HCT116 (cell line): ENCODE measurements at places on chromosomes 1 and 21. TPM values are rescaled to one million over a fixed set of nuclear protein-coding genes. Genes with fewer than 3 reads are reported as not detected.

- DNase-seq = peak; percentile 91
- no peaks in the 10 kb centered on the region for H3K27me3 ChIP-seq
- no peak overlapping the region for H3K4me3 ChIP-seq
Observed at GRCh38 chr1:8189931-8190483, 127.9 kb upstream of the SLC45A1 start.

DNA sequence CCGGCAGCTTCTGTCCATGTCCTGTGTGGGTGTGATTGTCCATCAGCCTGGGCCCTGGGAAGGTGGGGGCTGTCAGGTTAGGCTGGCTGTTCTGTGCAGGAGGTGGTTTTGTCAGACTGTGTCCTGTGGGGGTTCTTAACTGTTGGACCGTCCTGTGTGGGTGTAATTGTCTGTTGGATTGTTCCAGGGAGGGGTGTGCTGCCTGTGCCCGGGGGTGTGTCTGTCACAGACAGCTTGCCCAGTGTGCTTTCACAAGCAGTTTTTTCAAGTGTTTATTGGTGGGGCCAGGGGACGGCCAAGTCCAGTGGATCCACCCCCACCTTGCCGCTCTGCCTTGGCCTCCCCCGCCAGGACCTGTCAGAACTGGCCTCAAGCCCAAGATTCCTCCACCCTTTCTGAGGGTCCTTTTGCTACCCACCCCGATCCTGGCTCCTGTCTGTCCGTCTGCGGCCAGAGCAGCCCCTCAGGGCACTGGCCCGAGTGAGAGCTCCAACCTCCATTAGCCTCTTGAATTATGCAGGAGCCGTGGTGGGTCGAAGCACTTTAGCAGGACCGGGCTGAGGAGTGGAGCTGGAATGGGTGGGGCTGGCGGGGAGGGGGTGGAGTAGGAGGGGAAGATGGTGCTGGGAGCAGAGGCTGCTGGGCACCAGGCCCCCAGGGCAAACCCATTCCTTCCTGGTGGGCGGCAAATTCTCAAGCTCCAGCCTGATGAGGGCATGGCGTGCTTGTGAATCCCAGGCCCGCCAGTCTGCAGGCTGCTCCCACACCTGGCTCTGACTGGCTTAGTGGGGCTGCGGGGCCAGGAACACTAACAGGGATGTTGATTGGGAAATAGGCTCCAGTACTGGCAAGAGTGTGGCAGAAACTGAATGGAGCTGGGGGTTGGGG, 47.2 kb downstream of the PTPRF start:
- no peak overlapping the region for H3K27ac ChIP-seq
- peaks cover 30% of the 10 kb centered on the region for H3K4me1 ChIP-seq
- no peak overlapping the region for H3K4me3 ChIP-seq
- H3K27me3 ChIP-seq = no peaks in the 10 kb centered on the region

DNA sequence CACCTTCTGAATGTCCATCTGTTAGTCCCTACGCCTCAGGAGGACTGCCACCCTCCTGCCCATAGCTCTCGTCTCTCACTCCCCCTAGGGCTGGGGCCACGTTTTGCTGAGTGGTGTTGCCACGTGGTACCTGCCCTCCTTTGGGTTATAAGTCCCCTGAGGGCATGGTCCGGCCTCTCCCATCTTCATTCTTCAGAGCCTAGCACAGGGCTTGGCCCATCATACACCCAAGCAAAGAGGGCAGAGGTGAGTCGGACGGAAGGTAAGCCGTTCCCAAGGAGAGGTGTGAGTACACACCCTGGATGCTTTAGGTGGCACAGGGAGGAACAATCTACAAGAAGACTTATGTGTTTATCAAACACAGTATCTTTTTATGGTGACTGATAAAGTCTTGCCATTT, 10.9 kb downstream of the PADI2 start:
- H3K4me1 ChIP-seq = no peaks in the 10 kb centered on the region
- no peak overlapping the region for H3K4me3 ChIP-seq
- no peaks in the 10 kb centered on the region for H3K36me3 ChIP-seq

DNA sequence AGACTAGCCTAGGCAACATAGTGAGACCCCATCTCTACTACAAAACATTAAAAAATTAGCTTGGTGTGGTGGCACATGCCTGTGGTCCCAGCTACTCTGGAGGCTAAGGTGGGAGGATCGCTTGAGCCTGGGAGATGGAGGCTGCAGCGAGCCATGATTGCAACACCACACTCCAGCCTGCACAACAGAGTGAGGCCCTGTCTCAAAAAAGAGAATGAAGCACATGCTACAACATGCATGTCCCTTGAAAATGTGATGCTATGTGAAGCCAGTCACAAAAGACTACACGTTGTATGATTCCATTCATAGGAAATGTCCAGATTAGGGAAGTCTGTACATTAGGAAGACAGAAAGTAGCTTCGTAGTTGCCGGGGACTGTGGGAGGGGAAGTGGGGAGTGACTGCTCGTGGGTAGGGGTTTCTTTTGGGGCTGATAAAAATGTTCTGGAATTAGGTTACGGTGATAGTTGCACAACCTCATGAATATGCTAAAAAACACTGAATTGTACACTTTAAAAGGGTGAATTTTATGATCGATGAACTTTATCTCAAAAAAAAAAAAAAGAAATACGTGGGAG, 202.1 kb downstream of the KAZN start:
- H3K27me3 ChIP-seq = no peaks in the 10 kb centered on the region
- no peak overlapping the region for H3K4me3 ChIP-seq
- no peak overlapping the region for H3K27ac ChIP-seq

DNA sequence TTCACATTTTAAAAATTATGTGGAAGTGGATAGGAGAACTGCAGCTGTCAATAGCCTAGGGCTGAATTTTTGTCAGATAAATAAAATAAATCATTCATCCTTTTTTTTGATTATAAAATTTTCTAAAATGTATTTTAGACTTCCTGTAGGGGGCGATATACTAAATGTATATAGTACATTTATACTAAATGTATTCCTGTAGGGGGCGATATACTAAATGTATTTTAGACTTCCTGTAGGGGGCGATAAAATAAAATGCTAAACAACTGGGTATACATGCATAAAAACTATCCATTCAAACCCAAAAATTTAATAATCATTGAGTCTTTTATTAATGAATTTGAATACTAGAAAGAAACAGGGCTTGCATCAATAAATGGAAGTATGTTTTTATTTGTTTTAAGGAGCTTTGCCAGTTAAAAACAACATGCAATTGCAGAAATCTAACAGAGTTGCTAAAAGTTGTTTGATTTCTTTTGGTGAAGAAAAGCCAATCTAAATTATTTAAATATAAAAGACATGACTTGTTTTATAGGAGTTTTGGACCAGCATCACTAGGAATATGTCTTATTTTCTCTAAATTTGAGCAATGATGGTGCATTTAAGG, 31.4 kb downstream of the CLCA1 start:
- H3K4me3 ChIP-seq = no peak overlapping the region
- no peaks in the 10 kb centered on the region for H3K27me3 ChIP-seq
- no peak overlapping the region for H3K27ac ChIP-seq
- peak; percentile 18 for DNase-seq

GRCh38 chr1:17594690-17595601, 55.4 kb downstream of the ARHGEF10L start:
- H3K27ac ChIP-seq = no peak overlapping the region
- no peak overlapping the region for H3K4me3 ChIP-seq
- no peaks in the 10 kb centered on the region for H3K27me3 ChIP-seq
- H3K36me3 ChIP-seq = no peaks in the 10 kb centered on the region; the same call in 1 of the 2 replicates

DNA sequence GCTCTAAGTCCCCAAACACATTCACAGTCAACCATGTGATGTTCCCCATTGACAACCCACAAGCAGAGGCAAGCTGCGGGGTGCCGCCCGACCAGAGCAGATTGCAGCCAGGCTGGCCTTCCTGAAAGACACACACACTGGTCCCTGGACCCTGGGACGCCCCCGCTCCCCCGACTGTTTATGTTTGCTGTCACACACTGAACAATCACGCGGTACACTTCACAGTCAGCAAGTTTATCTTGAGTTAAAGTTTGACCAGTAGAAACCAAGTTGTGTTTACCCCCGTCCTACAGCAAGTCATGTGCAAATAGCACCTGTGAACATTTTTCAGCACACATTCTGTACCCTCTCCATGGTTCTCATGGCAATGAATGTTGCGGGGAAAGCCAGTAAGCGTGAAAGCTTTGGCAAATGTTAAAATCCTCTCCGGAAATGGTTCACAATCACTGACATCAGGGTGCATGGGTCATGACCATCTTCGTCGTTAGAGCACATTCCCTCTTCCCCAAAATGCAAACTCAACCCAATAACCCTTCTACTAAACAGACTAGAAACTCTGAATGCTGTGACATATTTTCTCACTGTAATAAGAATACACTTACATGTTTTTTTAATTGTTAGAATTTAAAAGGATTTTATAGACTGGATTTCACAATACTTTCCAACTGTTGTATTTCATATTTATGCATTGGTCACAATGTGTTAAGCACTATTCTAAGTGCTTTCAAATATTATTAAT, 33.3 kb upstream of the IRF2BP2 start:
- H3K36me3 ChIP-seq = no peaks in the 10 kb centered on the region
- H3K27ac ChIP-seq = no peak overlapping the region
- no peak for DNase-seq
- H3K27me3 ChIP-seq = no peaks in the 10 kb centered on the region

DNA sequence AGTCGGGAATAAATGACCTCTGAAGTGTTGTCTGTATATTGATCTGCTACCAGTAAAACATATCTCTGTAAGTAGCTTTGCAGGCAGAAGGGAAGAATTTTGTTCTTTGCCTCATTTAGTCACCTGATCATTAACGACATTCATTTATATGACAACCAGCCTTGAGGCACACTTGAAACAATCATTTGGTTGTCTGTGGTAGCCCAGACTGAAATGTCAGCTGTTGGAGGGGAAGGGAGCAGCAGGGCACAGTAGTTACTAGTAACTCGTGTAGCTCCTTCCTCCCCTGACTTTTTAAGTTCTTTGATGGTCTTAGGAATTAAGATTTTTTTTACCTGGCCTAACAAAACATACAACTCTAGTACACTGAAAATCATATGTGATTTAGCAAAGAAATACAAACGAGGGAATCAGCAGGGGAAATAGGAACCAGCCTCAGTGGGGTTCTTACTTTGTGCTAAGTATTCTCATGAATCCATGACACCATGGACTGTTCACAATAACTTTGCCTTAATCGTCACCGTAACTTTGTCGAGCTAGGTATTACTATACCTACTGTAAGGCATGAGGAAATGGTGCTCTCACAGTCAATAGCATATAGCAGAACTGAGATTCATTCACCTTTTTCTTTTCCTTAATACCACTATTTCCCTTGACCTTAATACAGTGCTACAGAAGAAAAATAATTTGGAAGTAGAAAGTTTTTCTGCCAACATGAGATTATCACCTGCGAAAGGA, 6.4 kb downstream of the IL12RB2 start:
- H3K4me1 ChIP-seq = no peaks in the 10 kb centered on the region
- no peak overlapping the region for H3K4me3 ChIP-seq
- H3K27me3 ChIP-seq = no peaks in the 10 kb centered on the region
- DNase-seq = no peak
- no peak overlapping the region for H3K27ac ChIP-seq

DNA sequence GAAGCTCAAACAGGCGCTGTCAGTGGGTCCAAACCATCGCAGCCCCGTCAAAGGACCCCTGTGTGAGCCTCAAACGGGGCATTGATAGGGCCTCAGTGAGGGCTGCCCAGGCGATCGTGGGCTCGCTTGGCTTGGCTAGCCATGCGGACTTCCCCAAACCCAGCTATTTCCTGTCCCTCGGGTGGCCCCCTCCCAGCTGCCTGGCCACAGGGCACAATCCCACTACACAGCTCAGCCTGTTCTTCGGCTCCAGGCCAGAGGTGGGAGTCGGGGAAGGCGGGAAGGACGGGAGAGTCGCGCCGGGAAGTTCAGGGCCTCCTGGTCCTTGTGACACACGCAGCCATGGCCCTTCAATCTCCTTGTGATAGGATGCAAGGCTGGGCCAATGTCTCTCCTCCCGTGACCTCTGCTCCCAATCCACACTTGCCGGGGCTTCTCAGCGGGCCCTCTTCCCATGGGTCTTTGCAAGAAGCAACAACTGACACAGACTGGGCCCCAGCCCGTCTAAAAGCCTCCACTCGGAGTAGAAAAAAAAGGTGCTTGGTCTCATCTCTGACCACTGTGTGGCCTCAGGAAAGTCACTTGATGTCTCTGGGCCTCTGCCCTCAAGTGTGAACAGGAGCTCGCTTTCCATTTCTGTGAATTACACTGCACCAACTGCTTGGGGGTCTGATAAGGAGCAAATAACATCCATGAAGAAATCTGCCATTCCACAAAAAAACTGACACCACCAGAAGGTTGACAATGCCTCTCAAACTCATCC, 7.1 kb upstream of the MATN1 start:
- no peak overlapping the region for H3K27ac ChIP-seq
- H3K4me1 ChIP-seq = no peaks in the 10 kb centered on the region
- no peaks in the 10 kb centered on the region for H3K36me3 ChIP-seq

- no peak overlapping the region for H3K27ac ChIP-seq
- H3K4me3 ChIP-seq = no peak overlapping the region
- H3K4me1 ChIP-seq = peaks cover 8% of the 10 kb centered on the region
- no peaks in the 10 kb centered on the region for H3K36me3 ChIP-seq
- no peak for DNase-seq
Observed at GRCh38 chr1:59761443-59761842, 53.3 kb upstream of the HOOK1 start.

DNA sequence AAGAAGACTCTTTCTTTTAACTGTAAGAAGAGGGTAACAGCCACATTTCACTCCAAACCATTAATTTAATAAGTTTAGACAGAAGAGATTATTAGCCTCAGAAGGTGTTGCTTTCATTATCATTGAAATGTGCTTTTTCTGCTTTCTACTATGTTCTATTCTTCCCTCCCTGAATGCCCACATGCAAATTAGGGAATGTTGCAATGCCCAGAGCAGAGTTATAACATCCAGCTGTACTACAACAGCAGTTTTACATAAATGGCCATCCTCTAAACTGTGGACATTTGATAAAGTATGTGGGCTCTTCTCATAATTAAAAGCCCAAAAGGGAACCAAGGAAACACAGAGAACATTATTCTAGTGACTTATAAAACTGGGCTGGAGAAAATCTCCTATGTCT, 82.2 kb upstream of the SOD1 start:
- no peak for DNase-seq
- no peak overlapping the region for H3K4me3 ChIP-seq
- H3K27me3 ChIP-seq = no peaks in the 10 kb centered on the region
- H3K36me3 ChIP-seq = no peaks in the 10 kb centered on the region

GRCh38 chr1:207115269-207115668, 11.2 kb downstream of the C4BPA start:
- H3K4me3 ChIP-seq = no peak overlapping the region
- H3K27ac ChIP-seq = no peak overlapping the region
- DNase-seq = no peak
- H3K4me1 ChIP-seq = no peaks in the 10 kb centered on the region

- DNase-seq = no peak
- H3K36me3 ChIP-seq = no peaks in the 10 kb centered on the region
- no peaks in the 10 kb centered on the region for H3K27me3 ChIP-seq
- H3K27ac ChIP-seq = no peak overlapping the region
- no peak overlapping the region for H3K4me3 ChIP-seq
Observed at GRCh38 chr1:248884632-248885295, 21.3 kb upstream of the PGBD2 start.

- no peaks in the 10 kb centered on the region for H3K36me3 ChIP-seq
- DNase-seq = no peak
- no peaks in the 10 kb centered on the region for H3K27me3 ChIP-seq
- no peak overlapping the region for H3K4me3 ChIP-seq
- H3K27ac ChIP-seq = no peak overlapping the region
Observed at GRCh38 chr1:32486463-32487113, 21.7 kb downstream of the ZBTB8B start.

- no peak overlapping the region for H3K27ac ChIP-seq
- peaks cover 6% of the 10 kb centered on the region; the same call in 1 of the 2 replicates for H3K4me1 ChIP-seq
- H3K27me3 ChIP-seq = no peaks in the 10 kb centered on the region
Observed at GRCh38 chr1:206482611-206483010, 12.3 kb downstream of the IKBKE start.

The SLC1A7 gene
- total RNA-seq = not detected

The AKR1A1 gene
- total RNA-seq = 199 TPM

The FAM177B gene
- not detected for total RNA-seq

The TRIM33 gene
- total RNA-seq = 41.2 TPM

The ST6GALNAC3 gene
- 2.2 TPM for total RNA-seq

The OPTC gene
- not detected for total RNA-seq

The LEFTY1 gene
- total RNA-seq = 0.64 TPM
